ELR (cell line): ENCODE measurements at places on chromosomes 11 and 22.

DNA sequence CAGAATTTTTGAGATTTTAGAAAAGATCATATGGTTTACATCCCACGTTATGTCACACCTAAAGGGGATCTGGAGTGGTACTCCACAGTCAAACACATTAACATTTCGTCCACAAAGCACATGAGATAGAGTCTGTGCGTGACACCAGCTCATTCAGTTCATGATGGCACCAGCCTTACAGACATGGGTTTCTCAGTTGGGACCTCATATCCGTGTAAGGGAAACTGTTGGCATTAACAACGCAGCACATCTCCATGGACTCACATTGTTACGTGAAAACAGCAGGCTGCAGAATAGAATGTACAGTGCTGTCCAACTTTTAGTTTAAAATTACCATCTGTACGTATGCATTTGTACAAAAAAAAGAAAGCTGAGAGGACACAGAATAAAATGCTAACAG is 14.0 kb downstream of the RIC8A start:
- no peak for DNase-seq

DNA sequence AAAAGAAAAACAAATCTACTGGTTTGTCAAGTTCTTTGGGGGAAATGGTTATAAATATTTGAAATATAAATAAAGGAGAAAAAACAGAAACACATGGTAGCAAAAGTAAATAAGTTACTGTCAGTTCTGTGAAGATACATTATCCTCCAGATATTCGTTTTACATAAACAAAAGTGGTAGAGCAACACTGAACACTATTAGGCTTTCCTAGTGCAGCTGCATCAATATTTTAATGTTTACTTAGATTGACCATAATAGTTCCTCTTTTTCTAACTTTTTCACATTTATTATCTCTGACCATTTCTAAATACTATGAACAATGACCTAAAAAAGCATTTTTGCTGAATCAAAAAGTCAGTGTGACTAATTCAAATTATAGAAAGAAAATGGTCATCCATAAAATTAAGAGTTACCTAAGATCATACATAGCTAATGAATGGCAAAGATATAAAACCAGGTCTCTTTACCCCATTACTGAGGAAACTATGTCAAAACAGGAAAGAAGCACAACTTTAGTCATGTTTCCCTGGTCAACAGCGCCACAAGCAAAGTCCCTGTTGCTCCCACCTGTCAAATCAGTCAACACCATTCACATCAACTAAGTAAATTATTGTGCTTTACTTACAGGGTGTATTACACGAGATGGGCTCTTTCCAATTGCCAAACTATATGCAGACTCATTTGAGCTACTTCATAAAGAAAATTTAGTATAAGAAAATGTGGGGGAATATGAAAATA is 38.5 kb downstream of the SBF2 start:
- no peak for DNase-seq

- DNase-seq, result no peak
These were observed 80.5 kb downstream of the KCNQ1 start for GRCh38 chr11:2525166-2525861.

GRCh38 chr11:113473983-113474361 is 1.2 kb downstream of the DRD2 start:
- DNase-seq, result no peak

- peak; percentile 92 for DNase-seq
These were observed 46.2 kb downstream of the C11orf71 start for GRCh38 chr11:114354076-114354475.
